NCI-H526 treated with DMSO at 0.1 percent for 48 hours (cell line): ENCODE measurements at places on chromosomes 12 and 14.

GRCh38 chr12:130952171-130952954 lies 1.3 kb upstream of the ADGRD1 start:
- peak; percentile 37 for DNase-seq

DNA sequence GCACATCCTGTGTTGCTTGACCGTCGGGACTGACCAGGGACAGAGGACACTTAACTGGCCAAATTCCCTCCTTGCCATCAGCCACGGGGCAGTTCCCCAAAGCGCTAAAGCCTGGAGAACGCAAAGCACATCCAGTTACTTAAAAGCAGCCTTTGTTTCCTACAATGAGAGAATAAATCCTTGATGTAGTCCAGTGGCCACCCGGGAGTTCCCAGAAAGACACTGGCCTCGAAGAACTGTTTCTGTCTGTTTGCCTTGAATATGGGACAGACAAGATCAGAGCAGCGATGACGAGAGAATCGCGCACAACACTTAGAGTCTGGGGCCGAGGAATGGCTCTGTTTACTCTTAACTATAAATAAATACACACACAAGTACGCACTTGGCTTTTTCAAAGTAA lies 102.2 kb downstream of the TNFAIP2 start:
- DNase-seq = no peak

DNA sequence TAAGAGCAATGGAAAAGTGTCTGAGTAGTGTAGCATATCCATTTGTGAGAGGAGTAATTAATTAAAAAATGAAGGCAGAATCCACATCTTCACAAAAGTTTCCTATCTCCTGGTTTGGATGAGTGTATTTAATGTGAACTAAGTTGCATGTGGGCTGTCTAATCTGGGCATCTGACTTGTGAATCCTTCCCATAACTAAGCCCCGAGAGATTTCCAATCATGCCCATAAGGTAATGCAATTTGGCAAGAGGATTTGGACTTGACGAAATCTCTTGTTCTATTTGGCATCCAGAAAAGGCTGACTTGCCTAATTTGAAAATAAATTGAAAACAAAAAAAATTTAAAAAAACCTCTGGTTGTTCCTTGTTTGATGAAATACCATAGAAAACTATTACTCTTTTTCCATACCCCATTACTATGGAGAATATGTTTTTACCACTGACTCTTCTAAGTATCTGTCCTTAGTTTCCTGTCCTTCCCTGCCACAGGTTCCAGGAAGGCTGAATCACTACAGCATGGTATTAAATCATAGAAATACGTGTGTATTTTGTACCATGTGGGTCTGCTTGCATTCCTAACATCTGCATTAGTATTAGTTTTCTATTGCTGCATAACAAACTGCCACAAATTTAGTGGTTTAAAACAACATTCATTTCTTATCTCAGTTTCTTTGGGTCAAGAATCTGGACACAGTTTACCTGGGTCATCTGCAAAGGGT lies 48.4 kb downstream of the ETV6 start:
- no peak for DNase-seq

- no peak for DNase-seq
Observed at GRCh38 chr12:111434680-111435338, 29.1 kb downstream of the SH2B3 start.

- peak; percentile 94 for DNase-seq
Observed at GRCh38 chr14:91956616-91957015, 9.1 kb upstream of the FBLN5 start.

- no peak for DNase-seq
Observed at GRCh38 chr14:21915826-21916225, 242.2 kb upstream of the OR4E1 start.
